ENCODE measurements at places on chromosomes 2 and 18.

DNA sequence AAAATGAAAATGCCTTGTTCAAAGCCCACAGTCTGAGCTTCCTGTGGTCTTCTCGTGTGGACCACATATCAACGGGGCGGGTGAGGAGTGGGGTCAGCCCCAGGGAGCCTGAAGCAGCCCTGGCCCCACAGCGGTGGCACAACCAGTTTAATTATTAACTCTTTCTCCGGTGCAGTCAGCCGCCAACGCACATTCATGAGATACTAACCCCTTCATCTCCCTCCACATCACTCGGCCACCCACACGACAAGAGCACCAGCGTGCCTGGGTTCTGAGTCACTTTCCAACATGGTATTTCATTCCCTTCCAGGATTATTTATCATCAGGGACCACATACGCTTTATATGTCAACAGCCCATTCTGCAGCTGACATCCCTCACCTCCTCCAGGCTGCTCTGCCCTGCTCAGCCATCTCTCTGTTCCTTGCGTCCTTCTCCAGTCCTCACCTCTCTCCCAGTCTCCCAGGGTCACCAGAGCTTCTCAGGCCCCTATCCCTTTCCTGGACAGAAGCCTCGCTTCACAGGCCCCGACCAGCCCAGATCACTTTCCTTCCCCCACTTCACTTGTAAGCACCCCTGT lies 48.0 kb upstream of the ID2 start:
- DNase-seq, result peak; percentile 67

DNA sequence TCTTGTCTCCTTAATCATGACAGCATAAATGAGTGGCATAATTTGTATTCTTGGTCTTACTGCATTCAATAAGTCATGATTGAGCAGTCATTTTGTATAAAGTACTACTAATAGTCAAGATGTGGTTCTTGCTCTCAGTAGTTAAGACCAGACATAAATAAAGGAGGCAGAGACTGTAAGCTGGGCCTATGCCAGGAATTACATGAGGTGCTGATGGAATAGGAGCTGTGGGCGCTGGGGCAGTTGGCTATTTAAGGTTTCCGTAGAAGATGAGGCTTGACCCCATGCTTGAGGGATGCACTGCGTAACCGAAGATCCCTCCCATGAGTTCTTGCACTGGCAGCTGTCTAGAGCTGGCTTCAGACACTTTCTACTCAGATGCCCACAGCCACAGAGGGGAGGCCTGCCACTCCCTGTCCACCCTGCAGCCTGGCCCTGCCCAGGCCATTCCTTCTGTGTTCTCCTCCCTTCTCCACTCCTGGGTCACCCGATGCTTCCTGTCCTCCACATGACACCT lies 150.9 kb upstream of the REV1 start:
- no peak for DNase-seq

DNA sequence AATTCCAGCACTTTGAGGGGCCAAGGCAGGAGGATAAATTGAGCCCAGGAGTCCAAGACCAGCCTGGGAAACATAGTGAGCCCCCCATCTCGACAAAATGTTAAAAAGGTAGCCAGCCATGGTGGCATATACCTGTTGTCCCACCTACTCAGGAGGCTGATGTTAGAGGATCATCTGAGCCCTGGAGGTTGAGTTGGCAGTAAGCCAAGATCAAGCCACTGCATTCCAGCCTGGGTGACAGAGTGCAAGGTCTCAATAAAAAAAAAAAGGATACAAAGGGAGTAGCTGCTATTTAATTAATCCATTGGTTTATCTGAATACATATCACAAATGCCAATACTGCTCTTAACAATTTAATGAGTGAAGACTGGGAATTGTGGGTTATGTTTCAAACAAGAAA lies 327.8 kb downstream of the CPS1 start:
- no peak for DNase-seq

- DNase-seq, result peak; percentile 57
Measured at GRCh38 chr2:109497463-109497862, 116.3 kb downstream of the SEPTIN10 start.

- no peak for DNase-seq
Measured at GRCh38 chr2:48146552-48146951, 240.3 kb upstream of the FBXO11 start.

DNA sequence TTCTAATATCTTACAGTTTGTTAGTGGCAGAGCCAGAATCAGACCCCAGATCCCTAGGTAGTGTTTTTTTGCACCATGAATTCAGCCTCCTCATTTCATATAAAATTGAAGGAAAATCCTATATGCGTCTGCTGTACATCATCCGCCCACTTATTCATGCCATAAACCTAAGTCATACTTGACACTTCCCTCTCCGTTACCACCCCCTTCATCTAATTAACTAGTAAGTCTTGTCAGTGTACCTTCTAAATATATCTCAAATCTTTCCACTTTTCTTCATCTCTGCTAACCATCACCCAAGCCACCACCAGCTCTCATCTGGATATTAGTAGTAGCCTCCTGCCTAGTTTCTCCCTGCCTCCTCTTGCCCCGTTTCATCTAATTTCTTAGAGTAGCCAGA lies 248.7 kb upstream of the SIX3 start:
- DNase-seq, result no peak

GRCh38 chr2:108922141-108922915 lies 66.7 kb downstream of the EDAR start:
- no peak for DNase-seq

DNA sequence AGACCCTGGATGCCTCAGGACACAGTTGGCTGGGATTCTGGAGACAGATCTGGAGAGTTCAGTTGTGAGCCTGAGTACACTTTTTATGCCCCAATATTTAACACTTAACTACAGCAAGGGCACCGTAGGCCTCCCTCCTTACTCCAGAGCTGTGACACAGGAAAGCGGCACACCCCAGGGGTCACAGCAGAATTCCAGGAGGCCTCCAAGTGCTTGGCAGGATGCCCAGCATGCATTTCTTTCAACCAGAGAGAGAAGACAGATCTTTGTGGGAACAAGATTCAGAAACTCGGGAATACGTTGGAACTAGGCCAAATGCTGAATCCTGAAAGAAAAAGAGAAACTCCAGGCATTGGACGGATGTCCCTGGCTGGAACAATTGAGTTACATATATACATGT lies 199.2 kb upstream of the NT5C1B start:
- peak; percentile 83 for DNase-seq

DNA sequence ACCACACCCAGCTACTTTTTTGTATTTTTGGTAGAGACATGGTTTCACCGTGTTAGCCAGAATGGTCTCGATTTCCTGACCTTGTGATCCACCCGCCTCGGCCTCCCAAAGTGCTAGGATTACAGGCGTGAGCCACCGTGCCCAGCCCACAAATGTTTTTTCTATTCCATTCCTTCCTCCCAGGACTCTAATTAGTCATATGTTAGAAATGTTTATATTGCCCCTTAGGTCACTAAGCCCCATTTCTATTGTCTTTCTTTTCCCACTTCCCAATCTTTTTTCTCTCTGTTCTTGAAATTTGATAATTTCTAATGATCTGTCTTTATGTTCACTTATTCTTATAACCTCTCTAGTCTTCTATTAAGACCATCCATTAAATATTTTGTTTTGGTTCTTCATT lies 31.3 kb upstream of the CDCA7 start:
- DNase-seq, result no peak
